ENCODE measurements at places on chromosomes 5 and 9.

DNA sequence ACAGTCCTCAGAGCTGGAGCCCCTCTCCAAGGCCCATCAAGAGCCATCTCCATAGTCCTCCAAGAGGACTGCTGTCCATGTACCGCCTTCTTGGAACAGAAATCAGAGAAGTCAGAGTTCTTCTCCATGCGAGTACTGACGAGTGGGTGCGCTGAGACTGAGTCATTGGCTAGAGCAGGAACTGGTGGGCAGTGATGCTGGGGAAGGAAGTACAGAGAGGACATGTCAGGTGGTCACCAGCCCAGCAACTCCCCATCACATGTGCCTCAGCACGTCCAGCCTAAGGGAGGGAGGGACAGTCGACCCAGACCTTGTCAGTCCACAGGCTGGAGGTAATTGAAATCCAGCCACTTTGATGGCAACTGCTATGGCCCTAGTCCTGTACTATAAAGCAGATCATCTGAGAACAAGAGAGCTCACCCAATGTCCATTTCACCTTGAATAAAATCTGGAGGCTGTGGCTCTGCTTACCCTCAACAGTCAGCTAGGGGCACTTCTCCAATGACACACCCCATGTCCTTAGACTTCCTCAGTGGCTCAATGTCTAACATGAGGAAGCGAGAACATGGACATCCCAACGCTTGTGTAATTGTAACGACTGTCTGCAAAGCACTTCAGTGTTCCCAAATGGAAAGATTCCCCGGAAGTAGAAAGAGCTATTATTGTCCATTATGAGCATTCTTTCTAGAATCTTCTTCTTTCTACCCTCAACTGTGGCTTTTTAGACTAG is 15.0 kb upstream of the FBP1 start:
- no peak for DNase-seq

DNA sequence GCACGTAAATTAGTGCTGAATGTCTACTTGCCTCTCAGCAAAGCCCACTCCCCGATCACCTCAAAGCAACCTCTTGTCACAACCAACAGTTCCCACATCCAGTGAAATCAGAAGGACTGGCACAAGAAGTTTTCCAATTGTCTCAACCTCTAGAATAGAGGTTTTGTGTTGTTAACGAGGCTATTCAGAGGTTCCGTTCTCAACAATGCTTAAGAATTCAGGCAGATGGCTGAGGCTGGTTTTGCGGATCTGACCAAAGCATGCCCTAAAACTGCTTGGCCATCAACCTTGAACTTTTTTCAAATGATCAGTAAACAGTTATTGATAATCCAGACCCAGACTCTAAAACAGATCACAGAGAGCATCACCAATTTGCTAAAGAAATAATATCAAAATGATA is 52.9 kb downstream of the MAPKAP1 start:
- DNase-seq: no peak

- no peak for DNase-seq
Measured at GRCh38 chr5:37370550-37370863, 399 bp downstream of the NUP155 start.

- no peak for DNase-seq
Measured at GRCh38 chr9:133403766-133404453, 13.9 kb downstream of the REXO4 start.

GRCh38 chr5:73424556-73424977 is 24.0 kb downstream of the FOXD1 start:
- no peak for DNase-seq

DNA sequence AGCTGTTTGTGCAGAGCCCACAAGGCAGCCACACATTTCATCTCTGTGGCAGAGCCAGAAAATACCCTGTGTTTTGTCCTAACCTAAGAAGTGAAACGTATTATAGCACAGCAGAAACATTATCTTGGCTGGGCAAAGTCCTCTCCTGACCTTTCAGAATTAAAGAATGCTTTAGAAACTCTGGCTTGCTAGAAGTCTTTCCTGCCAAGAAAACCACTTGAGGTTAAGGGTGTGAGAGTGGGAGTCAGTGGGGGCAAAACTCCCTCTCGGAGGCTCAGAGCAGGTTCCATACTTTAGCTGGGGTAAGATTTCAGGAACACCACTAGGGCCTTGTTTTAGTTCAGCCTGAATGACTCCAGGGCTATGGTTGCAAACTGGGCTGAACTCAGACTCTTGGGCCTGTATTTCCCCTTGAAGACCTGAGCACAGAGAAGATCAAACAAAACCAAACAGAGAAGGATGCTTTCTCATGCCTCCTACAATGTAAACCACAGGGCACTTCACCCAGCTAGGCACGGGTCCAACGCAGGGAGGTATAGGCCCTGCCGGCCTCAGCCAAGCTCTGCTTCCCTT is 48.0 kb downstream of the ZNF366 start:
- DNase-seq: peak; percentile 51

- DNase-seq: peak; percentile 47
Measured at GRCh38 chr5:5203451-5203850, 63.3 kb downstream of the ADAMTS16 start.

GRCh38 chr5:177473443-177474001 is at the start of gene DBN1:
DBN1 (minus strand) TSS chr5:177473634; CDS start chr5:177473521, 113 bp downstream.
- peak; percentile 75 for DNase-seq

Data from myocyte (in vitro differentiated cells).